ENCODE measurements at places on chromosomes 12 and 14. TPM values are rescaled to one million over a fixed set of nuclear protein-coding genes. Genes with fewer than 3 reads are reported as not detected.

DNA sequence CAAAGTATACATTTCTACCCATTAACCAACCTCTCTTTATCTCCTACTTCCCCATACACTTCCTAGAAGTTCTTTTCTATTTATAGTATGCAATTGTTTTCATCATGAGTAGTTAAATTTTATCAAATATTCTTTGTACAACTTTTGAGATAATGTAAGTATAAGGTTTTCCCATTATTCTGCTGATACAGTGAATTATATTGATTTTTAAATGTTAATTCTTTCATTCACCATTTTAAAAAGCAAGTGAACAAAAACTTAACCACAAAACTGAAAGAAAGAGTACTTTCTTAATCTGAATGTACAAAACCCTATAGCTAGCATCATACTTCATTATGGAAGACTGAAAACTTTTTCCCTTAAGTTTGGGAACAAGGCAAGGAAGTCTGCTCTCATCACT is 9.5 kb upstream of the SLCO1B3 start:
- ATAC-seq = no peak

GRCh38 chr12:13613297-13613696 is 368.1 kb downstream of the GRIN2B start:
- no peak for ATAC-seq

GRCh38 chr14:91545946-91546716 is 36.0 kb upstream of the PPP4R3A start:
- ATAC-seq = no peak

KIAA0586 gene
- total RNA-seq = 39.7 TPM

RNU6-7 gene
- total RNA-seq = not detected

NELL2 gene
- 106 TPM for total RNA-seq

GRCh38 chr12:62291864-62292760 is 31.9 kb downstream of the USP15 start:
- ATAC-seq = peak; percentile 92
